ENCODE measurements at places on chromosomes 1 and 21.
A peak's percentile ranks its signal among the peaks of the same experiment; 100 is the strongest.

DNA sequence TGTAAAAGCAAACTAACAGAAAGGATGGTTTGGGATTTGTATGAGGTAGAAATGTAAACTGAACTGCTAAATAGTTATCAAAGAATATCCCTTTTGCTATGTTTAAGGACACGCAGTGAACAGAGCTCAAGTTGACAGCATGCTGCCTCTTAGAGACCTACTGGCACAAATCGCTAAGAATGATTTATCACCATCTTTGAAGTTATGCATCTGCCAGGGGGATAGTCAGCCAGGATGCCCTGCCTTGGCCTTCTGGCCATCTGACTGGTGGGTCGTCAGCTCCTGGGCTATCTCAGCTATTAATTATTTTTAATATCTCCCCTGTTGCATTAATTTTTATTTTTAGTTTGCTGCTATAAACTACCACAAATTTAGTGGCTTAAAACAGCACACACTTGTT lies 334.8 kb upstream of the KAZN start:
- DNase-seq = no peak

DNA sequence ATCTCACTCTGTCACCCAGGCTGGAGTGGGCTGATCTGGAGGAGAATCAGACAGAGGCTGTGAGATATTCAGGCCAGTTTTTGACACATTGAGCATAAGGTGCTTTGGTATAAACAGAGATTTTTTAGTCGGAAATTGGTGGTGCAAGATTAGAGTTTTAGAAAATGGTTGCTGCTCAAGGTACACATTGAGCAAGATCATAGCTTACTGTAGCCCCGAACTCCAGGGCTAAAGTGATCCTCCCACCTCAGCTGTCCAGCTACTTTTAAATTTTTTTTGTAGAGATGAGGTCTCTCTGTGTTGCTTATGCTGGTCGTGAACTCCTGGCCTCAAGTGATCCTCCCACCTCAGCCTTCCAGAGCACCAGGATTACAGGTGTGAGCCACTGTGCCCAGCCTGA lies 43.9 kb upstream of the USP1 start:
- no peak for DNase-seq

DNA sequence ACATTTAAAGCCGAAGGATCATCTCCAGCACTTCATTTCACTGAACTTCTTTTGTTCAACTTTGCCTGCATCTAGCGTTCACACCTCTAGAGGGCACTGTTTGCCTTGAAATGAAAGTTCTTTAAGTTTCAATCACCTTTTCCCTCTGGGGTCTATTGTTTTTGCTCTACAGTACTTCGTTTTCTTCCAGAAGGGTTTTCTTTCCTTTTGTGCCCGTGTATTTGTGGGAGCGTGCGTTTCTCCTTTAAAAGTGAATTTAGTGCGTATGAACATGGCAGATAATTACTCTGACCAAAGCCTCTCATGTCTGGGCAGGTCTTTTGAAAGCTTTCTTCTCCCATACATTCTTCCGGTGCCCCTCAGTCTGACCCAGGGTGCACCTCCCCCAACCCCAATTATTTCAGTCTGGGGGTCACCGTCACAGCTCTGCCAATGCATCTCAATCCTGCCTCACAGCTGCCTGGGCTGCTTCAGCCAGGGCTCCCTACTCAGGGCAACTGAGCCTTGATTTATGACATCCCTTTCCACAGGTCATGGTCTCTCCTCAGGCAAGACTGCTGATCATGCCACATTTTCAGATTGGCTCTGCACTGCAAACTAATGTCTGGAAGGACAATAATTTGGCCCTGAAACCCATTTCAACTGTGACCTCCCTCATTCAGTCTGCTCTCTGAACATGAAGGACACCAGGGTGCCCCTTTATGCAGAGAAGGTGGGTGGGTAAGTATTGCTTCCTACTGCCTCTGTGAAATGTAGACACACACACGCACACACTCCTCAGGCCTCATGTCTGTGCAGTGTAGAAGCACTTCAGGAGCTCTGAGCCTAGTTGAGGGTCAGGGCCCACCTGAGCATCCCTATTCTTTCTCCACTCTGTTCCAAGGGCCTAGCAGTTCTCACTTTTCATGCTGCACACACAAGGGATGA lies 88.6 kb downstream of the NUF2 start:
- peak; percentile 35 for DNase-seq

DNA sequence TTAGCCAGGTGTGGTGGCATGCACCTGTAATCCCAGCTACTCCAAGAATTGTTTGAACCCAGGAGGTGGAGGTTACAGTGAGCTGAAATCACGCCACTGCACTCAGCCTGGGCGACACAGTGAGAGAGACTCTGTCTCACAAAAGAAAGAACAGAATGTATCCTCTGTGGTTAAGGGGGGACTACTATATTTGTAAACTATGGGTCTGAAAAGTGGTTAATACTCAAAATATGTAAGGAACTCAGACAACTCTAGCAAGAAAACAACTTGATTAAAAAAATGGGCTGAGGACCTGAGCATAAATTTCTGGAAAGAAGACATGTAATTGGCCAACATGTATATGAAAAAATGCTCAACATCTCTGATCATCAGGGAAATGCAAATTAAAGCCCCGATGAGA lies 11.2 kb downstream of the FNBP1L start:
- no peak for DNase-seq

DNA sequence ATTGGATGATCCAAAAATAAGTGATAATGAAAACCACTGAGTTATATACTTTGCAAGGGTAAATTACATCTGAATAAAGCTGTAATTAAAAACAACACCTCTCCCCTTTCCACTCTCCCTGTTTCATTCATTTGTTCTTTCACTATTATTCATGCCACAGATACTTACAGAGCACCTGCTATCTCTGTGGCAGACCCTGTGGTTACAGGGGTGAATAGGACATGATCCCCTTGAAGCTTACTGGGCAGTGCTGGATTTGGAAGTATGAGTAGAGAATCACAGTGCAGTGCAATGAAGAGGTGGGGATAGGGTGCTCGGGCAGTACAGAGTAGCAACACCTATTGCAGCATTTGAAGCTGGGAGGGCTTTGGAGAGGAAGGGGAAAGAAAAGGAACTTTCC lies 21.7 kb downstream of the ARV1 start:
- DNase-seq = no peak

- DNase-seq = no peak
These were observed 435.9 kb downstream of the KIF26B start for GRCh38 chr1:245590726-245591125.

DNA sequence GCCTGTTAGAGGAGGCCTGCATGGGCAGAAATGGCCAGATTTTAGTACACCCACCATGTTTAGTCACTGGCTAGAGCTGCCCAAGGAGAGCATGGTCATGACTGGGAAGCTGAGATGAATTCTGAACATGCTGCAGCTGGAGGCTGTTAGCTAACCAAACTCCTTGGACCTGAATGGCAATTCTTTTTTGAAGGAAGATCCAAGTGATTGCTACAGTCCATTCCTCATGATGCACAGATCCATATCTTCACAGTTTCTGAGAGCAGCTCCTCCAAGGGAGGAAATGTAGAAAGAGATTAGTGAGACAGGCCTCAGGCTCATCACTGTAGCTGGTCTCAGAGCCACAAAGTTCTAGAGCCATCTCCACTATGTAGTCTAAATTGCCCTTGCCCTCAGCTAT lies 11.1 kb downstream of the ZFYVE9 start:
- DNase-seq = no peak

DNA sequence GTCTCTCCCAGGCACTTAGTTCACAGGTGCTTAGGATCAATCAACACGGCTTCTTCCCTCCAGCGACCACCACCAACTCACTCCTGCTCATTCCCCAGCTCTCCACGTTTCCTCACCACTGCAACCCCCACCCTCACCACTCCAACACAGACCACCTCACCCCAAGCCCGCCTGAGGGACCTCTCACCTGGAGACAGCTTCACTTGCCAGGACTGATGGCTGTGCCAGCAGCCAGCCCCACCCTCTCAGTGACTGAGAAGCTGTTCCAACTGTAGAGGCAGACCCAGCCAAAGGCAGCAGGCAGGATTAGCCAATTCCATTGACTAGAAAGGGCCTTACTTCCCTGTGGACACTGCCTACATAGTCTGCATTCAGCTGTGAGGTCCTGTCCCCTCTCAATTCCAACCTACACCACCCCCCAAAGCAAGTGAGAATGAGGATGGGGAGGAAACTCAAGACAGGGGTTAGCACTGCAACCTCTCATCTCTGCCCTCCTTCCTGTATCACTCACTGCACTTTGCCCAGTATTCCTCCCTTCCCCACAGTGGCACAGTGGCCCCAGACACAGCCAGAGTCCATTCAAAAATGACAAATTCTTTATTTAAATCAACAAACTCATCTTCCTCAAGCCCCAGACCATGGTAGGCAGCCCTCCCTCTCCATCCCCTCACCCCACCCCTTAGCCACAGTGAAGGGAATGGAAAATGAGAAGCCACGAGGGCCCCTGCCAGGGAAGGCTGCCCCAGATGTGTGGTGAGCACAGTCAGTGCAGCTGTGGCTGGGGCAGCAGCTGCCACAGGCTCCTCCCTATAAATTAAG lies 7.6 kb downstream of the TAGLN2 start:
- no peak for DNase-seq

- DNase-seq = no peak
These were observed 159.2 kb downstream of the TRABD2B start for GRCh38 chr1:47837866-47838561.

DNA sequence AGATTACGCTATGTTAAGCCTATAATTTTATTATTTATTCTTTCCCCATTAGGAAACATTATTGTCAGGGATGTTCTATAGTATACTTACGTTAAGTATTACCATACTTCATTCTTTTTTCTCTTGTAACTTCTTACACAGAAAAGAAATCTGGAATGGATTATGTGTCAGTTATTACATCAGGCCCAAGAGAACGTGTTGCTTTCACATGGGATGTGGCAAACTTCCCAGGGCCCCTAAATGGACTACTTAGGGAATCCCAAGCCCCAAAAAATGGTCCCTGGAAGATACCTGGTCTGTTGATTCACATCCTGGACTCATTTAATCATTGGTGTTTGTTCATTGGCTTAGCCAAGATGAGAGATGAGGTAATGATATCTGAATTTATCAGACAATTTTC lies 249.8 kb downstream of the NRIP1 start:
- no peak for DNase-seq

GRCh38 chr1:20413136-20413775 lies 72.8 kb downstream of the CAMK2N1 start:
- DNase-seq = no peak

DNA sequence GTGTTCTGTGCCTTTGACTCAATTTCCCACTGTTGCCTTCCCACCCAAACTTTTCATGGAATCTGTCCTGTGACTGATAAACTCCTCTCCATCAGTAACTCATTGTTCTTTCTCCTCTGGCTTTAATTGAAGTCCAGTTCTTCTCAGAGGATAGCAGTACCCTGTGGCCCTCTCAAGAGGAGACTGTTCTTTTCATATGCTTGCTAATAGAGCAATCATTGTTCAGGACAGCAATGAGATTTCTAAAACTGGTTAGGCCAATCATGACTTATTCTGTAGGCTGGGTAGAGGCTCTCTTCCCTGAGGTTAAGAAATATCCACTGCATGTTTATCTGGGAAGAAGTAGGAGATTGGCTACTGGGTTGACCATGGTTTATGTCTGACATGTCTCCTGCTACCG lies 98.8 kb downstream of the CHD1L start:
- DNase-seq = no peak

DNA sequence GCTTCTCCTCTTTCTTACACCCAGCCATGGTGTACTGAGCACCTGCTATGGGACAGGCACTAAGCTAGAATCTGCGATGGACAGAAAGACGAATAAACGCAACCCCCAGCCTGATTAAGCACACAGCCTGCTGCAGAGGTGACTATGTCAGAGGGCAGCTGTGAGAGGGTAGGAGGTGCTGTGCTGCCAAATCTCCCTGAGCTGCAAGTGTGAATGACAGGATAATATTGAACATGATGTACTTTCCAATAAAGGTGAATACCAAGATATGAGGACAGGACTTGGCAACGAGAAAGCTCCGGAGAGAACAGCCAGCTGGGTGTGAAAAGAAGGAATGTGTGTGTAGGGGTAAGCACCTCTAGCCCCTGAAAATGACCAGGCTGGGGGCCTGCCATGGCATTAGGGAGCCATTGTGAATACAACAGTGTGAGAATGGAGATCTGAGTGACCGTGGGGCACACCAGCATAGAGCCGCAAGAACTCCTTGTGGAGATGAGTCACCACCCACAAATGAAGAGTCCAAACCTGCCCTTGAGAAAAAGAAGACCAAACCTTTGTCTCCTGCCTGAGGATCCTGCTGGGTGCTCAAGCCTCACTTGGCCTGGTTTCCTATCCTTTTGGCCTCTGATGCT lies 83.0 kb upstream of the ATF3 start:
- DNase-seq = no peak

DNA sequence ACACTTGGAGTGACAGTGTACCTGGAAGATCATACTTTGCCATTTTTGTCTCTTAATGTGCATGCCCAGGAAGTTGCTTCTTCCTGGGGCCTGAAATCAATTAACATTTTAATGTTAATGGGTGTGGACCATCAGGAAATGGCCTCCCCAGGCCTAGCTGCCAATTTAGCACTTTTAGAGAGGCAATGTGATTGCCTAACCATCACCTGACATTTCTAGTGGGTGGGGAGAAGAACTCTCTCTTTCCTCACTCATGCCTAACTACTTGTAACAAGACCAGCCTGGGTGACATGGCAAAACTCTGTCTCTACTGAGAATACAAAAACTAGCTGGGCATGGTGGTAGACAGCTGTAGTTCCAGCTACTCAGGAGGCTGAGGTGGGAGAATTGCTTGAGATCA lies 549.0 kb upstream of the RGS18 start:
- no peak for DNase-seq

- no peak for DNase-seq
These were observed 20.9 kb downstream of the SPSB1 start for GRCh38 chr1:9313576-9313975.

- DNase-seq = no peak
These were observed 32.9 kb upstream of the B3GALT5 start for GRCh38 chr21:39579734-39580332.

DNA sequence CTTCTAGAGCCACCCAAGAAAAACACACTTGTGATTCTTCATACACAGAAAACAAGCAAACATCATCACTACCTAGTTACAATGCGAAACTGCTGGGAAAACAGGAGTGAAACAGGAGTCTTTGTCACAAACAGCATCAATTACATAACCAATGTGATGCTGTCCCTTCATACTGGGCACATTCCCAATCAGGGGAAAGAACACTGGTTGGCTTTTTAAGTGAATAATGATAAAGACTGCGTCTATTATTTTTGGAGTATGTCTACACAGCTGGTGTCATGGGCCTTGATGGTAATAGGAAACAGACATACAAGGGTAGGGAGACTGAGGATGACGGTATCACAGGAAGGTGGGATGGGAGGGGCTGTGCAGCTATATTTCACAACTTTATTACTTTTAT lies 43.3 kb downstream of the SIPA1L2 start:
- no peak for DNase-seq

GRCh38 chr1:151401860-151402259 lies 2.5 kb downstream of the PSMB4 start:
- no peak for DNase-seq

DNA sequence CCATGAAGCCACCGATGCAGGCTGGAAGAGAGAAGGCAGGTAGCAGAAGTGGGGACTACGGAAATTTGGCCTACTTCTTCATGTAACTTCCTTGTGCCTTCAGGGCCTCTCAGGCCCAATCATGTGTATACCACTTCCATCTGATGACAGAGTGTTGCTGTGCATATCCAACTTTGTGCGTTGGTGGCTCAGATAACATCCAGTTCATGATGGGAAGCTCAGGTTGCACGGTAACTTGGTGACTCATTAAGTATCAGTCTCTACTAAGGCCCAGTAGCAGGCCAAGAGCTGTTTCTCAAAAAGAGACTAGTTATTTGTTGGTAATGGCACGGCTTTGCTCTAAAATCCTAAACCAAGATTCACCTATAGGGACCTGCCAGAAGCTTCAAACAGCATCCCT lies 117.6 kb downstream of the LTN1 start:
- DNase-seq = no peak
